ENCODE measurements at places on chromosomes 3 and 15.
A peak's percentile ranks its signal among the peaks of the same experiment; 100 is the strongest.

GRCh38 chr3:64319391-64319790, 94.1 kb upstream of the PRICKLE2 start:
- DNase-seq, result no peak

DNA sequence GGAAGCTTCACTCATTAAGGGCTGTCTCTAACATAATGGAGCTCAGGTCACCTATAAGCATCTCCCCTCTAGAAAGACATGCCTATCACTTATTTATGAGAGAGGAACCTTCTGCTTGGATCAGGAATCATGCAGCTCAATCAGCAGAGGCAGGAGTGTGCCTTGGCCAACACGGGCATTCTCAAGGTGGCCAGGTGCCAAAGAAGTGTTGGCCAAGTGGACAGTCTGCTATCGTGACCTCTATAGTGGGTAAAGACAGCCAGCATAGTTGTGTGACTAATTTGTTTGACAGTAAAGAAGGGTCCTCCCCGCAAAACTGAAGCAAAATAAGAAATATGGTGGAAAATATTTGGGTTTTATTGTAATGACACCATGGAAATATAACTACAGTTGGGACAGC, 14.7 kb upstream of the AGTR1 start:
- no peak for DNase-seq

DNA sequence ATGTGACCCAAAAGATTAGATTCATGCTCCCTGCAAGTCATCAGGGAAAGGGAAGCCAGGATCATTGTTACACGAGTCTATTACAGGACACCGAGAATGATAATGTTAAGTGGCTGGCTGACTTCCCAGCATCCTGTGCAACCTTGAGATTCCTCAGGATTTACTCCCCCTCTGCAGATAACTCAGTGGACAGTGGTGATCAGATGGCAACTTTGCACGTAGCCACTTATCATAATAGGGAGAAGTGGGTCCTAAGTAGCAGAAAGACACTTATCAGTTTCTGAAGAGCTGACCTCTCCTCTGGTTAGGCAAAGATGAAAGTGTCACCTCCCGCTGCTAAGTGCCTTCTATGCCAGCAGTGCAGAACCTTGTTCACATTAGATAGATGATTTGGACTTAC, 6.7 kb upstream of the TMPRSS7 start:
- no peak for DNase-seq

DNA sequence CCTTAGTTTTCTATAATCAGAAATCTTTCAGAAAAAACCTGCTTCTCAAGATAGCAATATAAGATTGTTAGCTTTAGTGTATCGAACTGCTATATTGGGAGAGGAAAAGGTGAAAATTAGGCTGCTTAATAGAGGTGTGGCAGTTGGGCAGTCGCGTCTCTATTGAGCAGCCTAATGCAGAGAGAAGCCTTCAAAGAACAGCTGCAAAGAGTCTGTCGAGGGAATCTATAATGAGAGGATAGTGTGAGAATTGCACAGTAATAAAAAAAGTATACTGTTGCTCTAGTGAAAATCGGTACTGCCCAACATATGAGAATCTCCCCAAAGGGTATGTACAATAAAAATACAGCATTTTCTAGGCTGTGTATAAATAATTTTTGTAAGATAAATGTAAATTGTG, 184.4 kb downstream of the TCF12 start:
- no peak for DNase-seq

DNA sequence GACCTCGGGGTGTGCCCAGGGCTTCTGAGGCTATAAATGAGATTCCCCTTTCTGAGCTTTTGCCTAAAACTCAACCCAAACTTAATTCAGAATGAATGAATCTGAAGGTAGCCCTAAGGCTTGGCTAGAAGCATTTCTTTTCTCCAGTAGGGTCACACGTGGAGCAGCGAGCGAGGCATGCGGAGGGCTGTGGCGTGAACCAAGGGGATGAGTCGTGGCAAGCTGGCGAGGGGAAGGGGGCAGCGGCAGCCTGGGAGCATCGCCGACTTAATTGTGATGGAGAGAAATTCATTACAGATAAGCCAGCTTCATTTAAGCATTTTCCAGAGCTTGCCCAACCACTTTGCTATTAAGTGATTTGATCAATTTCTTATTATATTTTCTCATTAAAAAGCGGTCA, 79.9 kb downstream of the CHSY1 start:
- no peak for DNase-seq

DNA sequence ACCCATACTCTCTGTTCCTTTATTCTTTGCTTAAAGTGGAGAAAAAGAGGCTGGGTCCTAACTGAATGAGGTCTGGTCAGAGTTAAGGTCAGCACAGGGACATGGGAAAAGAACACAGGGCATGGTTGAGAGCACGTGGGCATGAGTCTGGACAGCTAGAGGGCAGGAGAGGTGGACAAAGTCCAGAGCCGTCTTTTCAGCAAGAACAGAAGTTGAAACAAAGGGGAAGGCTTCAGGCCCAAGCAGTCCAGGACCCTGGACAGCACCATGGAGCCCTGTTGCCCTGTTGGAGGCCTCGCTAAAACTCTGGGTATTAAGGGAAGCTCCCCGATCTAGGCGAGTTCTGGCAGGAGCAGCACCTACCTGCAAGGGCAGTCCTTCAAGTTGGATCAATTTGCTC, 50.7 kb downstream of the XYLB start:
- no peak for DNase-seq

DNA sequence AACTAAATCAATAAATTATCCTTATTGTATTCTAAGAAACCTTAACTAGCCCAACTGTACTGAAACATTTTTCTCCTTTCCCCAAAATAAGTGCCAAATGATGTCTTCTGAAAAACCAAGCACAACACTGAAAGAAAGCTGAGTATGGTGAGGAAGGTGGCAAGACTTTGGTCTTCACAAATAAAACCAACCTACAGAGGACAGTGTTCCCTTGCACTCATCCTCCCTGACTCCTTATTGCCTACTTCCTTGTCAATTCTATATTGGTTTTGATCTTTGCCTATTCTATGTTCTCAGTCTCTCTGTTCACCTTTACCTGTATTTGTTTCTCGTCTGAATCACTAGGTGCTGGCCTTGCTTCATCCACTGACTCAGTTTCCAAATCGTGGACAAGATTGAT, 490.1 kb upstream of the ZNF385D start:
- no peak for DNase-seq

DNA sequence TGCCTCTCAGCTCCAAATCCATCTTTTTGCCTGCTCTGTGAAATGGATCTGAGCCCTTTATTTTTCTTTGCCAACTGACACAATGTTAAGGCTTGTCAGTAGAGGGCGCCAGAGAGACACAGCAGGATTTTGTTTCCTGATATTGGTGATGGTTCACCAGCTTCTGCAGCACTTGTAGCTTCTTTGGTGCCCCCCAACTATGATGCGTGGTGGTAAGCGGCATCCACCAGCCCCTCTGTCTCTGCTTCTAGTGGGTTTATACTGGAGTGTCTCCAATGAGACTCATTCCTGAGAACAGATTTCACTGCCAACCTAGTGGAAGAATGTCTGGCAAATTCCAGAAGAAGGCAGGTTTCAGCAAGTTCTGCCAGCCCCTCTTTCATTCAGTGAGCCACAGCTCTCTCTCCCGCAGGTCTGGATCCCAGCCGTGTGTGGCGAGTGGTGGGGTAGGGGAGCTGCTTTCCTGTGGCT, 471.9 kb upstream of the FRG2C start:
- DNase-seq, result peak; percentile 36

DNA sequence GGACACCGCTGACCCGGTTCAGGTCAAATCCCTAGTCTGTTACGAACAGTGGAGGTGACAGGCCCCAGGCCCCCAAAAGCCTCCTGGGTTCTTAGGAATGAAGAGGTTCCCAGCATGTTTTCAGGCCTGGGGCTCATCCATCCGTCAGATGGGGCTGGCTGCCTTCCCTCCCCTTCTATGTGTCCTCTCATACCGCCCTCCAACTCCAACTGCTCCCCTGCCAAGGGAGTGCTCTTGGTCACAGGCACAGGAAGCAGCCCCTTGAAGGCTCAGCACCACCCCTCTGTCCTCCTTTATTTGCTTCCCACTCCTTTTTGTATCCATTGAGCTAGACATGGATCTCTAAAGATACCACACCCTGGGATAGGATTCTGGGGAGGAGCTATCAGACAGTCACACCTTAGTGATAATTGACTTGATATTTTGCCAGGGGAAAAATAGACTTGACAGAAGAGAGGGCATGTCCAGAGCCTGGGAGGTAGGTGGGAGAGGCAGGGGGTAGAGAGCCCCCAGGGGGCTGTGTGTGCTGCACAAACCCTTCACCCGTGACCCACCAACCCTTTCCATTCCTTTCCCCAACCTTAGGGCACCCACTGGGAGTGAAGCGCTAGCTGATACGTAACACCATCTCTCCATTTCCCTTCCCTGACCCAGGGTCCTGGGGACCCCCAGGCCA, 10.7 kb upstream of the CSPG4 start:
- DNase-seq, result no peak

DNA sequence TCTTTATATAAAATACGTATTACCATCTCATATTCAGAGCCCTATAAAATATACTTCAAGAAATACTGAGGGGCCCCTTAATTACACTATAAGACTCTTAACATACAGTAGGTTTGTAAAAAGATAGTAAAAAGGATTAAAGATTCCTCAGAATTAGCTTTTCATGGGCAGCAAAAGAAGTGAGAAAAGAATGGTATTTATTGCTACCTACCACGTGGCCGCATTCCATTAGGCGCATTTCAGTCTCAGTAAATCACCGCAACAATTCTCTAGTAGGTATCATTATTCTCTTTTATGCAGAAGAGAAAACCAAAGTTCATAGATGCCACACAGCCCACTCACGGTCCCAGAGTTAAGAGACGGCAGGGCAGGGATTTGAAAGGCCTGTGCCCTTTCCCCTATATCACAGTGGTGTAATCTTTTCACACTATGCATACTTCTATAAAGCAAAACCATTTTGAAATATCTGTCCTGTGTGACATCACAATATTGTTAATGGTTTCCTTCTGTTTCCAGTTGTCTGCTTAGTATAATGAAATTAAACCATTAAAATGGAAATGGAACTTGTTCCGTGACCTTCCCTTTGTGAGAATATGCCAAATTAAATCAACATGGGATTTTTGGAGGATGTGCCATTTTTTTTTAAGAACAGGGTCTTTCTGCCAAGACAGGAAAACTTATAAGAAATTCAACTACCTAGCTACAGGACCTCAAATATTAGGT, 1072.2 kb downstream of the FHIT start:
- no peak for DNase-seq

DNA sequence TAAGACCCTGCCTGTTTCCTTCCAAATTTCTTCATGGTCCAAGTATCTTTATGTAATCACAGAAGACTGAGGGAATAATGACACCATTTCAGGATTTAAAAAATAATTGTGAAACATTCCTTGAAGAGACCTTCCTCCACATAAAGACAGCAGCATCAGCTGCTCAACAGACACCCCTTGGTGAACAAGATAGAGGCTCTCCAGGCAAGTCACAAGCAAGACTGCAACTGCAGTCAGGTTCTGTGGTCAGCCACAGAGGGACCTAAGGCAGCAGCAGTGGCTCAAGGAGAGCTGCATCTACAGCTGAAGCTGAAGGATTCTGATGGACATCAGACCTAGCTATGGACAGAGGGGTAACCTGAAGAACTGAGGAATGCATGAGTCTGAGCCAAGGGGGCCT, 97.2 kb upstream of the C3orf80 start:
- DNase-seq, result no peak

- DNase-seq, result no peak
These were observed 378.5 kb upstream of the SEMA6D start for GRCh38 chr15:47338771-47339170.

DNA sequence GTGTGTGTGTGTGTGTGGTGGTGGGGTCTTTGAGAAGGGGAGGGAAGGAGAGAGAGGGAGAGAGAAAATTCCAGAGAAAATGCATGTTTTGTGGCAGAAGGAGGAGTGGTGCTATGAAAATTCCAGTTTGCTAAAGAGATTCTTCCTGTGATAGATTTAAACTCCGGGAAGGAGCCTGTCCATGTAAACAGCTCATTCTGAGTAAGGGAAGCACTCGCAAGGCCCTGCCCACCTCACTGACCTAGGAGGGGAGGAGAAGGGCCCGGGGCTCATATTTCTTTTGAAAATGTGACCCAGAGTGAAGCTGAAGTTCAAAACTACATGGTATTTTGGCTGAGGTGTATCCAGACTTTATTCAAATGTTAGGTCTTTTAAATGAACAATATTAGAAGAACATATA, 41.3 kb downstream of the ADAMTSL3 start:
- no peak for DNase-seq

- DNase-seq, result peak; percentile 65
These were observed 35.6 kb downstream of the DAPK2 start for GRCh38 chr15:64010719-64011118.

DNA sequence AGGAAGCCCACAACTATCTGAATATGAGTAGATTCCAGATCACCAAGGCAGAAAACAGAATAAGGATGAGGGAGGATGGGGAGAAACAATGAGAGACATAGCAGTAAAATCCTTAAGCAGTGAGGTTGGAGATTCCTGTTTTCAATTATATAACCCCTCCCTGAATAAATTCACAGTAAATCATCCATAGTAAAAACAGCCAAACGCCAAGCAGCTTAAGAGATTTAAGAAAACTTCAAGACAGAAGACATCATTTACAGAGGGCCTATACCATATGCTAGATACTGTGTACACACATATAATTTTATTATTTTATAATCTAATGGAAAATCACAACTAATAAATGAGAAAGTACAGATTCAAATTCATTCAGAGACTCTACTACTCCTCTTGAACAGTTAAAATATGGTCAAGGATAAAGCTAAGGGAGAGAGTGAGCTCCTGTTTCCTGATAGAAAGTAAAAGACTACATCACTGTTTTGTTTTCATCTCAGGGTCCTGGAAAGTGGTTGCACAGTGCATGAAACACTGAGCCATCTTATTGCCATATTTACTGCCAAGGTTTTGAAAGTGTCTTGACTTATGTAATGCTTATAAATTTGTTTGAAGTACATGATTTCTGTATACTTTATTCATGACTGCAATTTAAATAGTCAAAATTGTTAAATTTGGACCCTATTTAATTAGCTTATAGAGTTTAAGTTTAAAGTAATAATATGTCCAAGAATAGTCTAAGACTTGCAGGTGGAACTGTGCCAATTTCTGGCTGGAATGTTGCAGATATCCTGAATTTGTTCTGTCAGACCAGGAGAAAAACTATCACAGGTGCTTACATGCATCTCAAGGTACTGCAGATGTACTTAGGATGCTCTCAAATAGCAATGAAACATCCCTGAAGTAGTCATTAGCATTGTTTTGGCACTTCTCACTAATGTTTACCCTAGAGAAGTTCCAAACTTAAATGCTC, 141.4 kb downstream of the TBL1XR1 start:
- DNase-seq, result no peak

DNA sequence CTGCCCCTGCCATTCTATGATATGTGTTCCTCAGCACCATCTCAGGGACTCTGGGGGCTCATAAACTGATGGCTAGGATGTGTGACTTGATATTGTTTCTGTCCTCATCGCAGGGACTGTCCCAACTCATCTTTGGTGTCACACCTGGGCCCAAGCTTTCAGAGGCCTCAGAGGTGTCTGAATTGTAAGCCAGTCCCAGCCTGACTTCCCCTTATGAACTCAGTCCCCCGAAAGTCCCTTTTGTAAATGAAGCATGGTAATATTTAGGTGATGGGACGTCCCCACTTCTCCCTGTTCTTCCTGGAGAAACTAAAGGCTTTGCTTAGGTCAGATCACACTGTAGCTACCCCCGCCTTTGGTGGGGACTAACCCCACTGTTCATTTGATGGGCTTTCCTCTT, 142.4 kb upstream of the TLE3 start:
- DNase-seq, result no peak

All from T1000 (cell line).